ENCODE measurements at places on chromosomes 5 and 9. TPM values are rescaled to one million over a fixed set of nuclear protein-coding genes. Genes with fewer than 3 reads are reported as not detected.

CNTNAP3 gene
- total RNA-seq = 3.3 TPM

CDH9 gene
- not detected for total RNA-seq

USP20 gene
- 15.0 TPM for total RNA-seq

SLC6A19 gene
- total RNA-seq = not detected

IFNK gene
- not detected for total RNA-seq

LECT2 gene
- total RNA-seq = not detected

GRXCR2 gene
- not detected for total RNA-seq

PFN3 gene
- not detected for total RNA-seq

NR5A1 gene
- not detected for total RNA-seq

WWC1 gene
- total RNA-seq = not detected

ADRB2 gene
- total RNA-seq = 13.3 TPM
